H1 (cell line): ENCODE measurements at places on chromosomes 1 and 21. TPM values are rescaled to one million over a fixed set of nuclear protein-coding genes. Genes with fewer than 3 reads are reported as not detected.

DNA sequence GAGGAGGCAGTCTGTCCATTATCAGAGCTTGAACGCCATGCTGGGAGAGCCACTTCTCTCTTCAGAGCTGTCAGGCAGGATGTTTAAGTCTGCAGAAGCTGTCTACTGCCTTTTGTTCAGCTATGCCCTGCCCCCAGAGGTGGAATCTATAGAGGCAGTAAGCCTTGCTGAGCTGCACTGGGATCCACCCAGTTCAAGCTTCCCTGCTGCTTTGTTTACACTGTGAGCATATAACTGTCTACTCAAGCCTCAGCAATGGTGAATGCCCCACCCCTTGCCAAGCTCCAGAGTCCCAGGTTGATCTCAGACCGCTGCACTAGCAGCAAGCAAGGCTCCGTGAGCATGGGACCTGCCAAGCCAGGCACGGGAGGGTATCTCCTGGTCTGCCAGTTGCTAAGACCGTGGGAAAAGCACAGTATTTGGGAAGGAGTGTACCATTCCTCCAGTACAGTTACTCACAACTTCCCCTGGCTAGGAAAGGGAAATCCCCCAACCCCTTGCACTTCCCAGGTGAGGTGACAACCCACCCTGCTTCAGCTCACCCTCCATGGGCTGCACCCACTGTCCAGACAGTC is 32.5 kb downstream of the RGS13 start:
- H3K27me3 ChIP-seq: no peaks in the 10 kb centered on the region
- H3K4me3 ChIP-seq: no peak overlapping the region
- no peaks in the 10 kb centered on the region for H3K4me1 ChIP-seq

- H3K4me3 ChIP-seq: no peak overlapping the region
- H3K4me1 ChIP-seq: no peaks in the 10 kb centered on the region
- H3K27ac ChIP-seq: no peak overlapping the region
- DNase-seq: no peak
These were observed 9.9 kb upstream of the DCAF6 start for GRCh38 chr1:167926486-167926997.

DNA sequence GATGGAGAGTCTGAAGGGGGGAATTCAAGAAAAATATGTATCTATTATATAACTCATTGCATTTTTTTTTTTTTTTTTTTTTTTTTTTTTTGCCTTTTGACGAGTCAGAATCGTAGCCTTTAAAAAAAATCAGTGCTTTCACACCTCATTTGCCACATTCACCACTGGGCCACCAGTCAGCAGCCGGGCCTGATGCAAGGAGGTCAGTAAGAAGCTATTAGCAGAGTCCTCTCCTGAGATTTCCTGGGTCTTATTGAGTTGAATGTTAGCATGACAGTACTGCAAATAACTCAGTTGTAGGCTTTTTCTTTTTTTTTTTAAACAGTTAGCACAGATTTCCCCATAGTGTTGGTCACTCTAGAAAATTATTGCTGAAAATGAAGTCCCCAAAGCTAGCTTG is 139.8 kb downstream of the SPATA17 start:
- H3K27ac ChIP-seq: no peak overlapping the region
- no peak overlapping the region for H3K4me3 ChIP-seq
- no peak for DNase-seq
- no peaks in the 10 kb centered on the region for H3K36me3 ChIP-seq
- H3K27me3 ChIP-seq: peaks cover 1% of the 10 kb centered on the region

GRCh38 chr21:41926807-41927171 is 27.0 kb downstream of the C2CD2 start:
- H3K4me3 ChIP-seq: no peak overlapping the region
- H3K4me1 ChIP-seq: peaks cover 7% of the 10 kb centered on the region
- H3K36me3 ChIP-seq: no peaks in the 10 kb centered on the region
- no peaks in the 10 kb centered on the region for H3K27me3 ChIP-seq
- no peak for DNase-seq
- H3K27ac ChIP-seq: peak overlapping the region; percentile 25; the same call in 1 of the 2 replicates

CCDC30 gene
- total RNA-seq: 0.98 and 1.8 TPM in 2 replicates

TDRD5 gene
- total RNA-seq: 1.3 and 1.4 TPM in 2 replicates
